Motor neuron (in vitro differentiated cells): ENCODE measurements at places on chromosomes 7 and 10. TPM values are rescaled to one million over a fixed set of nuclear protein-coding genes. Genes with fewer than 3 reads are reported as not detected.

Gene VENTX
- total RNA-seq = 0.15 TPM in 1 of 2 replicates, not detected in the other

Gene PTCD1
- 7.7 and 11.5 TPM in 2 replicates for total RNA-seq

Gene CNPY4
- total RNA-seq = 14.4 and 17.8 TPM in 2 replicates

Gene UCN3
- total RNA-seq = 0.18 TPM in 1 of 2 replicates, not detected in the other

Gene SEMA3C
- total RNA-seq = 40.4 and 40.6 TPM in 2 replicates

Gene OR6V1
- total RNA-seq = not detected in 2 replicates
